ENCODE measurements at places on chromosomes 12 and 14.

- DNase-seq = no peak
Observed at GRCh38 chr14:63204407-63205043, at the start of gene RHOJ. RHOJ (plus strand) TSS chr14:63204443; CDS start chr14:63204870, 427 bp downstream.

DNA sequence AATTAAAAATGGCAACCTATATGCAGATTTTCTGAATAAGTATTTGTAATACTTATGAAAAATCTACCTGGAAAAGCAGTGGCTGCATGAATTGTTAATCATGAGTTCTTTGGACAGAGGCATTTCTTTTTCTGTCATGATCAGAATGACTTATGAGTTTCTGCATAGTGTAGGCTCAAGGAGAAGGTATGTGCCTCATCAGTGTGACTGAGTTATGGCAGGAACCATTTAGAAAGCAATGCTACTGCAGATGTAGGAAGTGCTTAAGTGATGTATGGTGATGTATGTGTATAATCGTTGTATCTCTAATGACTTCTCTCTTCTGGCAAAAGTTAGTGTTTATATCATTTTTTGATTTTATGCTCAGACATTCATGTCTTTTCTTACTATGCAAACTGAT lies 816.4 kb upstream of the FBXO33 start:
- DNase-seq = no peak

- DNase-seq = no peak
Observed at GRCh38 chr12:40001406-40001805, 104.5 kb downstream of the SLC2A13 start.

GRCh38 chr14:32341947-32342846 lies 13.1 kb downstream of the AKAP6 start:
- no peak for DNase-seq

All from activated T-cell treated with anti-CD3 and anti-CD28 coated beads, Interleukin-2, amount 50 U/mL, for 72 hours (primary cell).